ENCODE measurements at places on chromosomes 3 and 15. TPM values are rescaled to one million over a fixed set of nuclear protein-coding genes. Genes with fewer than 3 reads are reported as not detected.
A peak's percentile ranks its signal among the peaks of the same experiment; 100 is the strongest.

The CSPG4 gene
- total RNA-seq, result not detected

DNA sequence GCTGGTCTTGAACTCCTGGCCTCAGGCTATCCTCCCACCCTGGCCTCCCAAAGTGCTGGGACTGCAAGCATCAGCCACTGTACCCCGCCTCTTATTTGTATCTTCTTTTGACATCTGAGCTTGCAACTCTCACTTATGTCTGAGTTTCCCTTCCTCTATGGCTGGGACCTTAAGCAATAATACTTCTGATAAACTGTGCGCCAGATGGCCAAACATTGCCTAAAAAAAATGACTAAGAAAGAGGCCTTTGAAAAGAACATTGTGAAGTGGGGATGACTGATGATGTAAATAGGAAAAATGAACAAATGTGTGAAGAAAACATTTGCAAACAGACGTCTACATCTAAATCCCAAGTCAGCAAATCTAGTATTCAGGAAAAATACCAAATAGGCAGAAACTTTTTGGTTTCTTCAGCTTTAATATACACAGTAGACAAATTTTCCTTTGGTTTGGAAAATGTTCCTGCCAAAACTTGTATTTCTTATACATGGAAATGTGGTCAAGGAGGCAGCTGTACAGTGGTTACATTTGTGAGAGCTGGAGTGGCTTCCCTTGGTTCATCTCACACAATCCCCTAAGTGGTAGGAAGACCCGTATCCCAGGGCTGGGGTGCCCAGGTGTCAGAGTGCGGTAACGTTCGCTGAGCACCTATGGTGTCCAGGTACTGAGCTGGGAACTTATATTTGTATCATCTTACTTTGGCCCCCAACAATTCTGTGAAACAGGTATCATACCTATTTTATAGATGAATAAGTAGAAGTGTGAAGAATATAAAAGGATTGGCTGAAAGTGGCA lies 11.6 kb upstream of the TFRC start:
- peak; percentile 25 for DNase-seq

The FAM219B gene
- 62.8 TPM for total RNA-seq

DNA sequence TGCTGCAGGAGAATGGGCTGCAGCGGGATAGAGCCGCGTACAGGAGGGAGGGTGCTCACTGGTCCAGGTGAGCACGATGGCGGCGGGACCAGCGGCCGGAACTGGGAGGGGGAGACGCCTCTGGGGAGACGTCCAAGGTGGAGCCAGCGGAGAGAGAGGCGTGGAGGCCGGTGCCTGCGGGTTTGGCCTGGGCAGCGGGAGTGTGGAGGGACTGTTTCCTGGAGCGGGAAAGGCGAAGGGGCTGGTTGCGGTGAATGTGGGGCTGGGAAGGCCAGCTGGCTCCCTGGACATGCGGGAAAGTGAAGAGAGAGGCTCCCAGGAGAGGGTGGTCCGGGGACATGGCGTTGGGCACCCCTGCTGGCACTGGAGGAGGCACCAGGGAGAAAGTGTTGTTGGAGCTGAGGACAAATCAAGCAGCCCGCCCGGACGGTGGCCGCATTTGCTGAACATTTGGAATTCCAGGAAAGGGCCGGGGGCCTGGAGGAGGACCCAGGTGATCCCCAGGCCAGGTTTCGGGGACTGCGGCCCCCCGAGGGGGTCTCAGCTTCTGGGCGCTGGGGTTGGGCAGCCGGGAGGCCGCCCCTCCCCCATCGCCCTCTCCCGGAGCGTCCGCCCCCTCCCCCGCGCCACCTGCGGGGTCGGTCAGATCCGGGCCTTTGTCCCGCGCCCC lies 34.3 kb downstream of the DNAJB8 start:
- no peak for DNase-seq

DNA sequence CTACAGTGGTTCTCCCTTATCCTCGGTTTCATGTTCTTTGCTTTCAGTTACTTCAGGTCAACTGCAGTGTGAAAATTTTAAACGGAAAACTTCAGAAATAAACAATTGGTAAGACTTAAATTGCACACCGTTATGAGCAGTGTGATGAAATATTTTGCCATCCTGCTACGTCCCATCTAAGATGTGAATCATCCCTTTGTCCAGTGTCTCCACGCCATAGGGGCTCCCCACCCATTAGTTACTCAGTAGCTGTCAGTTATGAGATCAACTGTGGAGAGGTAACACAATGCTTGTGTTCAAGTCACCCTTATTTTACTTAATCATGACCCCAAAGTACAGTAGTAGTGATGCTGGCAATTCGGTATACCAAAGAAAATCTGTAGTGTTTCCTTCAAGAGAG lies 47.4 kb downstream of the TJP1 start:
- DNase-seq, result no peak

Measured in OCI-LY7 (cell line).